ENCODE measurements at places on chromosomes 3 and 15. TPM values are rescaled to one million over a fixed set of nuclear protein-coding genes. Genes with fewer than 3 reads are reported as not detected.
A peak's percentile ranks its signal among the peaks of the same experiment; 100 is the strongest.

Gene EBLN2
- 6.2 TPM for total RNA-seq

Gene APEH
- total RNA-seq = 165 TPM

Gene CFAP92
- total RNA-seq = not detected

Gene CELSR3
- 15.6 TPM for total RNA-seq

Gene ERC2
- not detected for total RNA-seq

Gene SI
- total RNA-seq = not detected

Gene CYP19A1
- not detected for total RNA-seq

Gene FOXB1
- total RNA-seq = 0.78 TPM

Gene ACP3
- not detected for total RNA-seq

- DNase-seq = no peak
These were observed 44.9 kb downstream of the EPHB1 start for GRCh38 chr3:134839990-134840389.

GRCh38 chr15:35484231-35484945 is 61.6 kb downstream of the DPH6 start:
- no peak for DNase-seq

DNA sequence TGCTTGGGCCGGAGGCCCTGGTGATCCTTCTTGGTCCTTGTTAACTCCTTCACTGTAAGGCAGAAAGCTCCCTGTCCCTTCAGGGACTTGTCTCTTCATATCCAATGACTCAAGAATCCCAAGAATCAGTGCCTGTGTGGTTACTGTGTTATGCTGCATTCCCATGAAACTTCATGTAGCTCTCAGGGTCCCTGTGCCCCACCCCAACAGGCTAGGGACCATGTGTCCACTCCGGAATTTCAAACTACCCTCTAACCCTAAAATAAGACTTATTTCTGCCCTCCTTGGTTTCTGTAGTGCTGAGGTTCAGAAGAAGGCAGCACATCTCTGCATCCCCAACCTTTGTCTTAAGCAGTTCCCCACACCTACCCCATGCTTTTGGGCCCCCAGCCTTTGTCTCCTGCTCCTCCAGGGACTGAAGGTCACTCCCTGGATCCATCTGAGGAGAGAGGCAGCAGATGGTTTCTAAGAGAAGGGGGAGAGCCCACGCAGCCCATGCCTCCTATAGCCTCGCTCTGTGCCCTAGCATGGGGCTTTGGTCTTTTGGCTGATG is 531 bp upstream of the MAP1A start:
- DNase-seq = no peak

GRCh38 chr3:68999605-69000004 is 13.9 kb downstream of the EOGT start:
- DNase-seq = no peak

DNA sequence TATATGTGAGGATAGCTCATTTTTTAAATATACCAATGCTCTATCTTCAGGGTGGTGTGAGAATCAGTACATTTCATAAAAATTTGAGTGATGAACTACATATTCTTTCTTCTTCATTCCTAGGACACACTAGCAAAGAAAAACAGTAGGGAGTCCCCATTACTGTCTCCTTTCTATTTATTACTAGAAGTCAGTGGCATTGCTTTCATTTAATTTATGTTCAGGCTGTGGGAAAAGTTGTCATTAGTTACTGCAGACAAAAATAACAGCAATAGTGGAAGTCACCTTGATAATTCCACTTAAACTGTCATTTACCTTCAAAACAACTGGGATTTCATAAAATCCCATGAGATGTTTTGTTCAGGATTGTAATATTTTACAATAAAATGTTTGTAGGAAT is 446.4 kb downstream of the GBE1 start:
- DNase-seq = no peak

GRCh38 chr15:49471733-49472132 is 48.7 kb downstream of the FGF7 start:
- no peak for DNase-seq

DNA sequence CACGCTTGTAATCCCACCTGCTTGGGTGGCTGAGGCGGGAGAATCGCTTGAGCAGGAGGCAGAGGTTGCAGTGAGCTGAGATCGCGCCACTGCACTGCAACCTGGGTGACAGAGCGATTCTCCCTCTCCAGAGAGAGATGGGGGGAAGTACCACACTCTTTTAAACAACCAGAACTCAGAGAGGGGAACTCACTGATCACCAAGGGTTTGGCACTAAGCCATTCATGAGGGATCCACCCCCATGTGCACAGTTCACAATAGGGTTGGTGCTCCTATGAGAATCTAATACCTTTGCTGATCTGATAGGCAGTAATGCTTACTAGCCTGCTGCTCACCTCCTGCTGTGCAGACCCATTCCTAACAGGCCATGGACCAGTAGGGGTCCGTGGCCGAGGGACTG is 51.6 kb downstream of the QTRT2 start:
- DNase-seq = no peak

- no peak for DNase-seq
These were observed 39.9 kb upstream of the MB21D2 start for GRCh38 chr3:192957441-192958021.

DNA sequence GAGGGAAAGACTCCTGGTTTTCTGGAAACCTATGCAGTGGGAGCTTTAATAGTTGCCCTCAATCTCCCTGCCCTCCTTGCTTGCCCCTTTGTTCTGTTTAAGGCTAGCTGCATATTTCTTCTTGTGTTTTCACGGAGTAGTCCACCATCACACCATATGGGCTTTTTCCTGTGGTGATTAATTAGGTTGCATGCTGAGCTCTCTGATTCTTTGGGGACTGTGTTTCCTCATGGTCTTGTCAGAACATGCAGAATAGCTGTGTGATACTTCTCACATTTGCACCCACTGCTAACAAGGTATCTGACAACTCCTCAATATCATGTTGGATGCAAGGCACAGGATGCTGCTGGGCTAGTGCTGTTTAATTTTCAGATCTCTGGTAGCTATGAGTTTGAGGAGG is 139.6 kb downstream of the PTPRG start:
- no peak for DNase-seq

GRCh38 chr3:10703875-10704274 is 112.2 kb upstream of the SLC6A11 start:
- DNase-seq = no peak

DNA sequence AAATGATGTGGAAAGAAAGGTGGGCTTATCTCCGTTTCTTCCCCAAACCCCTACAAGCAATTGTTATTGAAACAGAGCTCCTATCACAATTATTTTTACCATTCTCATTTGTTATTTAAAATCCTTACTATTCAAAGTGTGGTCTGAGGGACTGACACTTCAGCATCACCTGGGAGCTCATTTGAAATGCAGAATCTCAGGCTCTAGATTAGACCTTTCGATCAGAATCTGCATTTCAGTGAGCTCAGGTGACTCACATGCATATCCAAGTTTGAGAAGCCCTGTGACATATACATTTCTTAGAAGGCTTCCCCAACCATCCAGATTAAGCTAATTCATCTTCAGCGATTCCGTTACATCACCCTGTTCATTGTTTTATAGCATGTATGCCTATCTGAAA is 145.0 kb downstream of the KCNH8 start:
- DNase-seq = no peak

- no peak for DNase-seq
These were observed 88.7 kb downstream of the DMXL2 start for GRCh38 chr15:51533672-51534398.

DNA sequence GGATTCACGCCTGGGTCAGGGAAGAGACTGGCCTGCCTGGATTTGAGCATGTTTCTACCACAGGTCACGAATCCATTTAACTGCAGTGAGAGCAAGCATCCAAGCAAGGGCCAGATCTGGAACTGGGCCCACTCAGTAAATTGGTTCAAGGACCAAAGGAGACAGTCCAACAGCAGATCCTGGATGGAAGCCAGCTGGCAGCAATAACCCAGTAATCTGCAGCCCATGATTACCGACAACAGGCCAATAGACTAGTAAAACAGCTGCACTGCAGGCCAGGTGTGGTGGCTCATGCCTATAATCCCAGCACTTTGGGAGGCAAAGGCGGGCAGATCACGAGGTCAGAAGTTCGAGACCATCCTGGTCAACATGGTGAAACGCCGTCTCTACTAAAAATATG is 11.8 kb downstream of the SAMD7 start:
- DNase-seq = no peak

GRCh38 chr15:72230197-72231065 is 559 bp downstream of the PKM start:
- DNase-seq = peak; percentile 77

DNA sequence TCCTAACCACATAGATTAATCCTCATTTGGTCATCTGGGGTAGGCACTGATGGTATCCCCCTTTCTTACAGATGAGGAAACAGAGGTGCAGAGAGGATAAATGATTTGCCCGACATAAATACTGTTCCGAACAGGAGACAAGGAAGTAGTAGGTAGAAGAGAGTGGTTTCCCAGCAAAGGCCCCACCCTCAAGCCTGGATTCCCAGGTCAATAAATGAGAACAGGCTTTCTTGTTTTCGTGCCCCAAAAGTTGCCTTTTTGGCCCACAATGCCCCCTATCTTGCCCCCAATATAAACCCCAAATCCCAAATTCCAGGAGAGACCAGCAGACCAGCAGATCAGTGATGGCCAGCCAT is 125.5 kb upstream of the PRR20G start:
- DNase-seq = no peak

GRCh38 chr3:44355362-44356033 is 16.9 kb downstream of the TCAIM start:
- DNase-seq = no peak

- DNase-seq = no peak
These were observed 692.7 kb downstream of the NTRK3 start for GRCh38 chr15:87563869-87564268.

- DNase-seq = no peak
These were observed 89.4 kb upstream of the ICE2 start for GRCh38 chr15:60568301-60568742.

GRCh38 chr15:66164788-66165187 is 88.8 kb downstream of the MEGF11 start:
- no peak for DNase-seq

DNA sequence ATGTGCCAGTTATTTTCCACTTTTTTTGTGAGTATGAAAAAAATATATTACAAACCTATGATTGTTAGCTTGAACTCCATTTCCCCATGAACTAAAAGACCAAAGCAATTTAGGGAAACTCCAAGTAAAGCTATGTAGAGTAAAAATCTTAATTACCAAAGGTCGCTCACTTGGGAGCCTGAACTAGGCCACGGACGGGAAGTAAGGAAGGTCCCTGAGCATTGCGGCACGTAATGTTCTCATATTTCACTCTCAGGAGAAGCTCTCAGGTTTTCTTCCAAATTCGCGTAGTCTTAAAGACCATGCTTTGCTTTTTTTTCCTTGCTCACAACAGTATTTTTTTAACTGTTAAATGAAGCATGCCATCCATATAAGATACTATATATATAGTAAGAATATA is 215.3 kb upstream of the RARB start:
- DNase-seq = no peak
